ENCODE measurements at places on chromosomes 12 and 14. TPM values are rescaled to one million over a fixed set of nuclear protein-coding genes. Genes with fewer than 3 reads are reported as not detected.

- H3K36me3 ChIP-seq, result no peaks in the 10 kb centered on the region
- H3K27me3 ChIP-seq, result no peaks in the 10 kb centered on the region
- H3K4me3 ChIP-seq, result no peak overlapping the region
- H3K27ac ChIP-seq, result no peak overlapping the region
- H3K4me1 ChIP-seq, result no peaks in the 10 kb centered on the region
These were observed 94.2 kb downstream of the LLPH start for GRCh38 chr12:66036317-66036716.

DNA sequence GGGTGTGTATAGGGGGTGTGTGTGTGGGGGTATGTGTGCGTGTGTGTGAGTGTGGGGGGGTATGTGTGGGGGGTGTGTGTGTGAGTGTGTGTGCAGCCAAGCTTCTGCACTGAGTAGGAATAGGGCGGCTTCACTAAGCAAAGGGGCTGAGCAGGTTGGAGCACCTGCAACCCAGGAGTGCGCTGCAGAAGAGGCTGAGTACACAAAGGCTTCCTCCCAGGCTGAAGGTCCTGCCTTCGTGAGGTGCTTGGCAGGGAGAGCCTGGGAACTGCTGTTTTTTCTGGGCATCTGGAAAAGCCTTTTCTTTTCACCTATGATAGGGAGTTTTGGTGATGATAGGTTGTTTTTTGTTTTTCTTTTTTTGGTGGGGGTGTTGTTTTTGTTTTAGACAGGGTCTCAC lies 6.0 kb upstream of the NUDT14 start:
- H3K36me3 ChIP-seq, result no peaks in the 10 kb centered on the region
- no peaks in the 10 kb centered on the region for H3K4me1 ChIP-seq
- H3K4me3 ChIP-seq, result no peak overlapping the region
- H3K27me3 ChIP-seq, result no peaks in the 10 kb centered on the region

DNA sequence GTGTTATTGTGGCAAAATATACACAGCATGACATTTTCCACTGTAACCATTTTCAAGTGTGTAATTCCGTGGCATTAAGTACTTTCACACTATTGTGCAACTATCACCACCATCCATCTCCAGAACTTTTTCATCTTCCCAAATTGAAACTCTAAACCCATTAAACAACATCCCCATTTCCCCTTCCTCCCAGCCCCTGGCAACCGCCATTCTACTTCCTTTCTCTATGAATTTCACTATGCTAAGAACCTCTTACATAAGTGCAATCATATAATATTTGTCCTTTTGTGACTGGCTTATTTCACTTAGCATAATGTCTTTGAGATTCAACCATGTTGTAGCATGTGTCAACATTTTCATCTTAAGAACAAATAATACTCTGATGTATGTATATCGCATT lies 67.8 kb upstream of the PYGL start:
- no peaks in the 10 kb centered on the region for H3K4me1 ChIP-seq
- H3K4me3 ChIP-seq, result no peak overlapping the region
- H3K27ac ChIP-seq, result no peak overlapping the region

DNA sequence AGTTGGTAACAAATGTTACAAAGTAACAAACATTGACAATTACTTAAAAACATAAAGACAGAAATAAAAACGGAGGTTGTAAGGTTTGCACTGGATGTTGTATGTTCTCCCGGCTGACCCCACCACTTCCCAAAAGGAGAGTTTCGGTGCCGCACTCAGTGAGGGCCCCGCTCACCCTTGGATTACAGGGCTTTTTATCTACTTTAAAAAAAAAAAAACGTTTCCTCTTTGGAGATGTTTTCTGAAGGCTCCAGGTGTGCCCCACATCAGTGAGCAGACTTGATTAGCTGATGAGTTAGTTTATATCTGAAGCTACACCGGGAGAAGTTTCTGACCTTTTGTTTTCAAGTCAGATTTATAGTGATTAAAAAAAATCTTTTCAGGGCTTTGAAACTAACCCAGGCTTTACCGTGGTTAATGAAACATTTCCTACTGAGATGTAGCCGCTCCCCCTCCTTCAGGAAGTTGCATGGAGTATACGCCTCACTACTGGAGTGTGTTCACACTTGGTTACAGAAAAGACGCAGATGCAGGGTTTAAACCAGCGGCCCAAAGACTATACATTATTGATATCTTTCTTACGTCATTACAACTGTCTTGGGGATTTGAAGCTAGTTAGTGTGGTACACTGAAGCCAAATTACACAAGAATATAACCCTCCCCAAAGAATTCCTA lies 38.0 kb upstream of the BCL7A start:
- H3K36me3 ChIP-seq, result no peaks in the 10 kb centered on the region
- no peak overlapping the region for H3K27ac ChIP-seq
- DNase-seq, result no peak
- H3K27me3 ChIP-seq, result no peaks in the 10 kb centered on the region
- no peak overlapping the region for H3K4me3 ChIP-seq
- H3K4me1 ChIP-seq, result no peaks in the 10 kb centered on the region

- H3K27me3 ChIP-seq, result no peaks in the 10 kb centered on the region
- no peaks in the 10 kb centered on the region for H3K4me1 ChIP-seq
- no peak overlapping the region for H3K4me3 ChIP-seq
- H3K27ac ChIP-seq, result no peak overlapping the region
- no peaks in the 10 kb centered on the region for H3K36me3 ChIP-seq
These were observed 23.5 kb downstream of the APPL2 start for GRCh38 chr12:105212438-105212837.

The PNP gene
- total RNA-seq, result 5.3 TPM

The FGF6 gene
- not detected for total RNA-seq

The HSPA2 gene
- total RNA-seq, result 7.0 TPM

The WSCD2 gene
- 0.82 TPM for total RNA-seq
